GM12865 (cell line): ENCODE measurements at places on chromosomes 1 and 21.

- no peak for DNase-seq
Observed at GRCh38 chr21:27062443-27062842, 95.6 kb upstream of the ADAMTS5 start.

GRCh38 chr1:27577504-27578188, 26.3 kb downstream of the AHDC1 start:
- no peak for DNase-seq

DNA sequence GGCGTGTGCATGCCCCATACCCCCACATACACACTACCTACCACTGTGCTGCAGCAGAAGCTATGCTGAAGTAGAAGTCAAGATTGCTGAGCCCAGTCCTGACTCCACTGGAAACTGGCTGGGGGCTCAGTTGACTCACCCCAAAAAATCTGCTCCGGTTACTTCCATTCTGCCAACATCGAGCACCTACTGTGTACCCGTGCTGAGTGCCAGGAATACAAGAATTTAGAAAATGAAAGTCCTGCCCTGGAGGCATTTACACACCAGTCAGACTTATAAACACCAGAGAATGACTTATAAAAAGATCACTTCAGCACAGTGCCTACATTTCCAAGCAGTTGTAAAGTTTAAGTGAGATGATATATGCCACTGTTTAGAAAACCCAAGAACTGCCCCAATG, 99.1 kb downstream of the NMNAT2 start:
- DNase-seq, result no peak

DNA sequence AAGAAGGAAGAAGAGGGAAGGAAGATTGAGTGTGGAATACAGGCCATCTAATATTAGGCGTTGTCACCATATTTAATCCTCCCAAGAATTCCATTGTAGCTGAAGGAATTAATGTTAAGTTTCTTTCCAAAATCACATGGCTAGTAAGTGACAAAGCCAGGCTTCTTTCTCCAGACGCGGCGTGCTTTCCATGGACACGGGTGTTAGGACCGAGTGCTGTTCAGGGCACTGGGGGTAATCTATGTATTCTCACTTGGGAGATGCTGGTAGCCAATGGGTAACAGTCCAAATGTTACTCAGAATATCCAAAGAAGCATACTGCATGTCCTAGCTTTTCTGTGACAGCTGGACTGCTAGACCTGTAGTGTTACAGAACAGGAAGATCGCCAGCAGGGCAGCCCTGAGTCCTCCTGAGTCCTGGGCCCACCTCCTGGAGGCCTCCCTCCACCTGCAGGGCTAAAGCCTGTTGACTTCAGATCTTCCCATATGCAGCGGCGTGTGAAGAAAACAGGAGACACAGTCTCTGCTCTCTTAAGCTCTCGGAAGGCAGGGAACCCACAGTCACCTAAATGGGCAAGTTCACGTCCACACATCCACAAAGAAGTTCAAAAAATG, 5.3 kb downstream of the IGSF9 start:
- DNase-seq, result no peak

- DNase-seq, result no peak
Observed at GRCh38 chr1:41359211-41360073, 1.8 kb upstream of the FOXO6 start.

GRCh38 chr1:184422490-184423233, 35.8 kb downstream of the C1orf21 start:
- no peak for DNase-seq

DNA sequence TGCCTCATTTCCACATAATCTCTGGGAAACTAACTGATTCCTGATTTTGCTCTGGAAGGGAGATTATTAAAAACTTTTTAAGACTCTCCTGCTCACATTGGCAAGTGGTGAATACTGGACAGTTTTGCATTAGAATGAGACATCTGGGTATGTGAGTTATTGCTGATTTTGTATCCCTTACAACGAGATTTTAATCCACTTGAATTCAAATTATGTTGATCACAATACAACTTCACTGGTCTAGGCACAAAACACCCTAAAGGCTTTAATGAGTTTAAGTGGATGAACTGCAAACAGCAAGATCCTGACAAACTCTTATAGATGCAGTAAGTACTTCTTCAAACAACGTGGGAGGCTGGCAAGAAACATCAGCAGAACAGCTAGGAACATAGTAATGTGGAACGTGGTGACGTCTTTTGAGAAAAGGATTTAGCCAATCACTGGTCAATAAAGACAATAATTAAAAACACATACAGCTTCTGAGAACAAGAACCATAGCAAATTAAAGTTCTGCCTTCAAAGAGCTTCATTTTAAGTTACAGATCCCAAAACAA, 10.2 kb upstream of the LYPLAL1 start:
- DNase-seq, result no peak

GRCh38 chr1:247337250-247337746, 5.6 kb upstream of the ZNF496 start:
- no peak for DNase-seq

DNA sequence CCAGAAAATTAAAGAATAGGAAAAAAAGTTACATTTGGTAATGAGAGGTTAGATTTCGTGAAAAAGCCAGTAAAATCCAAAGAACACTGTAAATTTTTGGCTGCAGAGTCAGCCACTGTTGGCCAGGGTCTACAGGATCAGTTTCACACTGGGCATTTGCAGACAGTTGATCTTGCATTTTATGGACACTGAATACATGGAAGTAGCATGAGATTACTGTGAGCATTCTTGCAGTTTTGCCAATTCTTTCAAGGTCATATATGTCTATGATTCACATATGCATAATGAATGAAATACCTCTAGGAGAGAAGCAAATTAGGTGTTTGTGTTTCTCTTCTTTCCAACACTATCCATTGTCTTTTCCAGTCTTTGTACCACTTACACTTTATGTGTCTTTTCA, 200.8 kb upstream of the DPYD start:
- DNase-seq, result no peak

- no peak for DNase-seq
Observed at GRCh38 chr21:33478182-33478581, 1.6 kb downstream of the TMEM50B start.

GRCh38 chr1:150966011-150966410, 8.6 kb downstream of the CERS2 start:
- DNase-seq, result no peak

GRCh38 chr1:42777852-42778251, 6.9 kb upstream of the TMEM269 start:
- peak; percentile 42 for DNase-seq

- DNase-seq, result no peak
Observed at GRCh38 chr1:39238476-39238875, 34.0 kb downstream of the MACF1 start.

GRCh38 chr1:3630914-3631313, 6.1 kb downstream of the TPRG1L start:
- DNase-seq, result no peak

DNA sequence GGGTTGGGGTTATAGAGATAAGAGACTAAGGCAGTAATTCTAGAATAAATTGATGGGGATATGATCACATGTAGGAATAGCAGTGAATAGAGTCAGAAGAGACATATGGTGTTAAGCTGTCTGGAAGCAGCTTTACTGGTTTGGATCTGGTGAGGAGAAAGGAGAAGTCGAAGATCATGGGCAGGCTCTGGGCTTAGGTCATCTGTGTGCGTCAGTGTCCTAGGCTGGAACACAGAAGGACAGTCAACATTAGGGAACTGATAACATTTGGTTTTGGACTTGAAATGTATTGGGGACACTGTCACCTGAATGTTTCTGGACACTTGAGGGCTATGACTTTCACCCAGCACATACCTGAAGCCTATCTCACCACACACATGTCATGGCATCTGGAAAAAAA, 13.9 kb upstream of the GRIK1 start:
- no peak for DNase-seq

DNA sequence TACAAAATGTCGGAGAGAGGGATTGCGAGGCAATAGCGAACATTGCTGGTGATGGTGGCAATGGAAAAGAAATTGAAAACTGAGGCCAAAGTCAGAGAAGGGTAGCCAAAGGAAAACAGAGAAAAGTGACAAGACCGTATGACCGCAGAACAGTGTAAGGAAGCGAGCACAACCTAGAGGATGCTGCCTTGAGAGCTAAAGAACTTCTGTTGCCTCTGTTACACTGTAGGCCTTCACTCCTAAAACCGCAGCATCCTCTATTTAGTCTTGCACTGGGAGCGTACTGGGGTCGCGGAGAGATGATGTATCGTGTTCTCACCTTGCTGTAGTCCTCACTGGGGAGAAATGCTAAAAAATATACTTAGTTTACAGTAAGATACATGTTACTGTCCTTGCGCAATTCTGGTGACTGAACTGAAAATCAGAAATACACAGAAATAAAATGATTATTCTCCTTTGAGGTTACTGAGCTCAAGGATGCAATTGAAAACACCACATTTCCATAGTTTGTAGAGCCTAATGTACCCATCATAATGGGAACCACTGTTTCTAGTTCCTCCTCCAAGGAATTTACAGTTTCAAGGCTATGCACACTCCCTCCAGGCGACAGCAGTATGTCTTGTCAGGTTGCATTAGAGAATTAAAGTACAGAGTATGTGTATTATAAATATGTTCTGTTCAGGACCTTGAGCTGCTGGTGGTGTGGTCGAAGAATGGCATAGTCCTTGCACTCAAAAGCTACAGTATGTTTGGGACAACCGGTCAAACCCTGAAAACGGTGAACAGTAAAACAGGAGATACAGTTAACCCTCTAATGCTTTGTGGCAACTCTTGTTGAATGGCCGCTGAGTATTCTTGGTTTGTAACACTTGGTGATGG, 1.3 kb downstream of the NEK7 start:
- DNase-seq, result peak; percentile 50

DNA sequence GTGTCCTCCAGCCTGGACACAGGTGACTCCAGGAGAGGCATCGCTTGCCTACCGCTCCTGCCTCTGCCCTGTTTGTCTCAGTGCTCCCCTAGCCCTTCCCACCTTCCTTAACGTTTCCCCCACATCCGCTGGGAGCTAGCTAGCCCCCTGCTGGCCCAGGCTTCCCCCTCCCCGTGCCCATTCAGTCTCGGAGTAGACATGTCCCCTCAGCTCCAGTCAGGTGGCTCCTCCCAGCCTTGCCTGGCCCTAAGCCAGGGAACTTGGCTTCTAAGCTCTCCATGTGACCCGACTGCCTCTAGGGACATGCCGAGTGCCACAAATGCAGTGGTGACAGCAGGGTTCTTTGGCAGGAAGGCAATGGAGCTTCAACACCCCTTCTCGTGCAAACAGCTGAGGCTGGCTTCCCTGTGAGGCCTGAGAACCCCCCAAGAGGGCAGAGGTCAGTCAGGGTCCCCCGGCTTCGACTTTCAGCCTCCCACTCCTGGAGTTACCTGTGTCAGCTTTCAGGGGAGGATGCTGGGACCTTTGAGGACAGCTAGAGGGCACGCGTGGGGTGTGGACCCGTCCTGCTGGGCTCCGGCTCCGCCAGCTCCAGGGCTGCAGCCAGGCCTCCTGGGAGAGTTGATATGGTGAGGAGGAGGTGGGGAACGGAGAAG, 16.2 kb downstream of the DRAXIN start:
- no peak for DNase-seq

- no peak for DNase-seq
Observed at GRCh38 chr1:29471487-29472313, 235.4 kb downstream of the PTPRU start.

DNA sequence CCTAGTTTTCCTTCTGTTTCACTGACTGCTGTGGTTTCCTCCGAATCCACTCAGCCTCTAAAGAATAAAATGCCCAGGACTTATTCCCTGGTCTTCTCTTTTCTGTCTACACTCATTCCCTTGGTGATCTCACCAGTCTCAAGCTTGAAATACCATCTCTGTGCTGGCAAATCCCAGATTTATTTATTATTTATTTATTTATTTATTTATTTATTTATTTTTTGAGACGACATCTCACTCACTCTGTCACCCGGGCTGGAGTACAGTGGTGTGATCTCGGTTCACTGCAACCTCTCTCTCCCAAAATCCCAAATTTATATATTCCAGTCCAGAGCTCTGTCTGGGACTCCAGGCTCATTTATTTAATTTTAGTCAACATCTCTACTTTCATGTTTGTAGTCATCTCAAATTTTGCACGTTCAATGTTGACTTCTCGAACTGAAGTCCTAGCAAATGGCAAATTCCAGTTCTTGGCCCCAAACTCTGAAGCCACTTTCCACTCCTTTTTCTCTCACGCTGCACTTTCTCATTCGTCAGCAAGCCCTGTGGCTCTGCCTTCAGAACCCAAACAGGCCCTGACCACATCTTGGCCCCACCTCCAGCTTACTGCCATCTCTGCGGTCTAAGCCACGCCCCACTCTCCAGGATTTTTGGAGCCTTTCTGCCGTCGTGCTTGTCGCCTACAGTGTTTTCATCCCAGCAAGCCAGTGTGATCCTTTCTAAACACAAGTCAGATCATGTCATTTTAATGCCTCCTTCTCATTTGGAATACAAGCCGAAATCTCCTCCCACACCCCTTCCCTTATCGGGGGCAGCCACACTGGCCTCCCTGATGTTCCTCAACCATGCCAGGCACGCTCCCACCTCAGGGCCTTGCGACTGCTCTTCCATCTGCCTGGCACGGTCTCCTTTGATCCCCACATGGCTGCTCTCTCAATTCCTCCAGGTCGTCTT, 14.2 kb upstream of the TENT5B start:
- no peak for DNase-seq

GRCh38 chr1:183365093-183365492, 53.1 kb downstream of the NMNAT2 start:
- no peak for DNase-seq

DNA sequence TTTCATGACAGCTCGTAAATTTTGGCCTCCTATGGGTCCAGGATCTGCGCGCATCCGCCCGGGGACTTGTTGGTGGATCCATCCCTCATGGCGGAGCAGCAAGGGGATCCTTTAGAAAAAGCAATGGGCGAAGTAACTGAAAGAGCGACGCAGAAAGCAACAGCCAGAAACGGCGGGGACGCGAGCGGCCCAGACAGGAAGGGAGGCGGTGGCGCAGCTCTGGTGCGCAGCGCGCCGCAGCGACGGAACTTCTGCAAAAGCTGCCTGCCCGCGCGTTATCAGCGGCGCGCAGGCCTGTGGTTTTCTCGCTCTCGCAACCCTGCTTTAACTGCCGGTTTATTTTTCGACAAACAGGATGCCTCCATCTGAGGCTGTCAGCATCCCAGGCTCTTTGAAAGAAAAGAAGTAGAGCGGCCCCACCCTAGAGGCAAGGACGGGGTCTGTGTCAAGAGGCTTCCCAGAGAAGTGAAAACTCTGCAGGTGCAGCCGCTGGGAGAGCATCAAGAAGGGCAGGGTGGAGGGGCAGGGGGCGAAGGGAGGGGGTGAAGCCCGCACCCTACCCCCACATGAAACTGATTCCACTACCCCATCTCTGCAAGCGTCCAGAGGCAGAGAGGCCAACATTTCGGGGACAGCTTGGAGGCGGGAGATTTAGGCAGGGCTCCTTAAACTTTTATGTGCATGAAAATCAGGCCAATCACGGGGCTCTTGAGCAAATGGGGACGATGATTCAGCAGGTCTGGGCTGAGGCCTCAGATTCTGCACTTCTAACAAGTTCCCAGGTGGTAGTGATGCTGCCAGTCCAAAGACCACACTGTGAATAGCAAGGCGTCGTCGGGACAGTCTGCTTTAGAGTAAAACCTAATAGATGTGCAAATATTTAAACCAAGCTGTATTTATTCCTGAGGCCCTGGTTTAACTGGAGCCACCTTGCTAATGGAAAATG, 22.2 kb downstream of the RUNX1 start:
- DNase-seq, result peak; percentile 74

- DNase-seq, result no peak
Observed at GRCh38 chr1:202836623-202837403, 26.1 kb downstream of the PCAT6 start.
